ENCODE measurements at places on chromosomes 13 and 19. TPM values are rescaled to one million over a fixed set of nuclear protein-coding genes. Genes with fewer than 3 reads are reported as not detected.

DNA sequence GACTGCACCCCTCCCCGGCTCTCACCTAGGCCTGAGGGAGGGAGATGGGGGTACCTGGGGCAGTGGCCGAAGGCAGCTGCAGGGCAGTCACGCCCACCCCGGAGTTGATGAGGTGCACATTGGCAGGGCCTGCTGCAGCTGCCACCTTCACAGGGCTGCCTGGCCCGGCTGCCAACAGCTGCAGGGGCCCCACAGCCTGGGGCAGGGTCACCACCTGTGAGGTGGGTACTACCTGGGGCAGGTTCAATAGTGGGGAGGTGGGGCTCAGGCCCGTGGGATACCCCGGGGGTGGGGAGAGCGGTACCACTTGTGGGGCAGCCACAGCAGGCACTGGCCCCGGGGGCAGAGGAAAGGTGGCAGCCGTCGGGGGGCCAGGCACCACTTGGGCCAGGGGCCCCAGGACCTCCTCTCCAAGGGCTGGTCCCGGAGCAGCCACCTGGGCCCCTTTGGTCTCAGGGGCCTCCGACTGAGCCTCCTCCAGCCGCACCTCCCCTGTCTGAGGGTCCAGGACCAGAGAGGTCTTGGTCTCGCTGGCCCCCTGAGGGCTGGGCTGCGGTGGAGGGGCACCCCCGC, 2.7 kb downstream of the SIX5 start:
- DNase-seq: no peak

GRCh38 chr19:15154002-15154612, 46.7 kb downstream of the NOTCH3 start:
- no peak for DNase-seq

DNA sequence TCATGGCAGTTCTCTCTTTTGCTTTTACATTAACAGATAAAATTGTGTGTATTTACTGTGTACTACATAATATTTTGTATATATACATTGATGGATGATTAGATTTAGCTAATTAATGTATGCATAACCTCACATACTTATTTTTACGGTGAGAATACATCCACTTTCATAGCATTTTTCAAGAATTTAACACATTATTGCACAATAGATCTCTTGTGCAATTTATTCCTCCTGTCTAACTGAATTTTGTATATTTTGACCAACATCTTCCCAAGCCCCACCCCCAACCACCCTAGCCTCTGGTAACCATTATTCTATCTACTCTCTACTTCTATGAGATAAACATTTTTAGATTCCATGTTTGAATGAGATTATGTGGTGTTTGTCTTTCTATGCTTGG, 194.7 kb downstream of the RBM26 start:
- DNase-seq: no peak

DNA sequence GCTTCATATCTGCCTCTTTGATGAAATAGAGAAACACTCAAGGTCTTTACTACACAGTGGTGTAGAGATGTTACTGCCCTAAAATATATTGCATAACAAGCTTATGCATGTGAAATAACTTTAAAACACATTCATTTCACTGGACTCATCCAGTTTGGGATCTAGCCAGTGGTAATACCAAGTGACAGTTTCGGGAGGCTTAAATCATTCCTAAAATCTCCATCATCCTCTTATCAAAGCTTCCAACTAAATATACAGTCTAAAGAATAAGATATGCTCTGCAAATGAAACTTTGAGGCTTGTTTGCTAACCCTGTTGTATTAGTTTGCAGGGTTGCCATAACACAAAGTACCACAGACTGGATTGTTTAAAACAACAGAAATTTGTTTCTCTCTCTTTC, 52.8 kb downstream of the THSD1 start:
- no peak for DNase-seq

- DNase-seq: peak; percentile 50
Observed at GRCh38 chr13:19057588-19058340, 123.9 kb downstream of the TUBA3C start.

DNA sequence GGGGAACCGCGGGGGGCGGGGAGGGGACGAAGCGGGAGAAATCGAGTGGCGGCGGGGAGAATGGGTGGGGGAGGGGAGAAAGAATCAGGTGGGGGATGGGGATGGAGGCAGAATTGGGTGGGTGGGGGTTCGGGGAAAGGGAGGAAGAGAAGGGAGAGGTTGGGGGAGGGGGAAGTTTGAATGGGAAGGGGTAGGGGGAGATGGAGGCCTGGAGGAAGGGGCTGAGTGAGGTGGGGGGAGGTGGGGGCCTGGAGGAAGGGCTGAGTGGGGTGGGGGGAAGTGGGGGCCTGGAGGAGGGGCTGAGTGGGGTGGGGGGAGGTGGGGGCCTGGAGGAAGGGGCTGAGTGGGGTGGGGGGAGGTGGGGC, 403 bp upstream of the ADAMTS10 start:
- DNase-seq: no peak

DNA sequence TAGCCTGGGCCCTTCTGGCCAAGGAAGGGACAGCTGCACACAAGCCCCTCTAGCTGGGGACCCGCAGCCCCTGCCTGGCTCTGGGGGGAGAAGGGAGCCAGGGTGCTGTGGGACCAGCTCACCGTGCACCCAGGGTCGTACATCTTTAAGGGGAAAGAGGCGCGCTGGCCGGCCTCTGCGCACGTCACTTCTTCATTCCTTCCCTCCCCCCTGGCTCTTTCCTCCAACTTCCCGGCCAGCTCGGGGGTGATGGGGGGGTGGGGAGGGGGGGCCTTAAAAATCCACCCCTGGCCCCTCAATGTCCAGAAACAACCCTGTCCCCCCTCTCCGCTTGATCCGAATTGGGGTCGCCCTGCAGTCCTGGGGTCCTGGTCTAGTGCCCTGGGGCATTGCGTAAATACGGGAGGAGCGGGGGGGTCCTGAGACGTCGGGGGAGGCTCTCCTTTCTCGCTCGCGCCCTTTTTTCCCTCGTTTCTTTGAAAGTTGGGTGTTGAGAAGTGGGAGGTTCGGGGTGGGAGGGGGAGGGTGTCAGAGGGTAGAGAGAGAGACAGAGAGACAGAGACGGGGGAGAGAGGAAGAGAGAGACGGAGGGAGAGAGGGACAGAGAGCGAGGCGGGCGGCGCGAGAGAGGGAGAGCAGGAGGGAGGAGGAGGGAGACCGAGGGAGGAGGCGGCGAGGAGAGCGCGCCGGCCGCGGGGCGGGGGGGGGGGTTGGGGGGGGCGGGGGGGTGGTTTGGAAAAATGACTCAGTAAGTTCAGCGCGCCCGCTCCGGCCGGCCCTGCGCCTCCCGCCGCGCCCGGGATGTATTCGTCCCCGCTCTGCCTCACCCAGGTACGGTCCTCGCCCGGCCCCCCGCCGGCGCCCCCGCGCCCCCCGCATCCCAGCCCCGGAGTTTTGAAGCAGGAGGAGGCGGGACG, at the start of gene NFIC:
TSS of gene NFIC (plus strand) at position 748 of the 917 bp plus-strand sequence. CDS start at position 802, 54 bp downstream.
- DNase-seq: peak; percentile 96

- DNase-seq: no peak
Observed at GRCh38 chr13:67061750-67062149, 168.4 kb downstream of the PCDH9 start.

GRCh38 chr13:113726961-113727411, 32.0 kb upstream of the TMEM255B start:
- no peak for DNase-seq

GRCh38 chr19:41755328-41755913, at the start of gene CEACAM6:
TSS of gene CEACAM6 (plus strand) at chr19:41755530. CDS start at chr19:41755639, 109 bp downstream.
- no peak for DNase-seq

DNA sequence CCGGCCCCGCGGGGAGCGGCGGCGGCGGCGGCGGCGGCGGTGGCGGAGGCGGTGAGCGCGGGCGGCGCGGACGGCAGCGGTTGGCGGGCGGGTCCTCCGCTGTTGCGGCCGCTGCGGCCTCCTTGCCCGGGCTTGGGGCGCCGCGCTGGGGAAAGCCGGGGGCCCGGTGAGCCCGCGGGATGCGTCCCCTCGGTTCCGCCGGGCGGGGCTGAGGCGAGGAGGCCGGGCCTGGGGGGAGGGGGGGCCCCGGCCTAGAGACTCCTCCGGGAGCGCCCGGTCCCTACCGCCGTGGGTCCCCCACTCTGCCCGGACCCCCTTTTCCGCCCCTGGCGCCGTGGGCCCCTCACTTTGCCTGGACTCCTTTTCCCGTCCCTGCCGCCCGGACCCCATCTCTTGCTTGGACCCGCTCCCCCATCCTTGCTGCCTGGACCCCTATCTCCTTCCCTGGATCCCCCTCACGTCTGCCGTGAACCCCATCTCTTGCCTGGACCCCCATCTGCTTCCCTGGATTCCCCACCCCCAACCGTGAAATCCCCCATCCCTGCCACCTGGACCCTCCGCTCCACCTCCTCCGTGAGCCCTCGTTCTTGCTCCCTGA, 28.6 kb upstream of the NDUFS7 start:
- no peak for DNase-seq

DNA sequence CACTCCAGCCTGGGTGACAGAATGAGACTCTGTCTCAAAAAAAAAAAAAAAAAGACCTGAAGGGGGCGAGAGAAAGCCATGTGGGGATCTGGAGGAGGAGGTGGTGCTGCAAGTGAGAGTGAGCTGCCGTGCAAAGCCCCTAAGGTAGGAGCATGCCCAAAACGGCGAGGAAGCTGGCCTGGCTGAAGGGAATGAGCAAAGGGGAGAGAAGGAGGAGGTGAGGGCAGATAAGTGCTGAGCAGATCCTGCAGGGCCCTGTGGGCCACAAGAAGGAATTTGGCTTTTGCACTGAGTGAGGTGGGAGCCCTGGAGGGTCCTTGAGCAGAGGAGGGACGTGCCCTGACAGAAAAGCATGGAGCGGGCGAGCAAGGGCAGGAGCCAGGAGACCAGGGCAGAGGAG, 19.4 kb upstream of the ADGRE5 start:
- DNase-seq: no peak

DNA sequence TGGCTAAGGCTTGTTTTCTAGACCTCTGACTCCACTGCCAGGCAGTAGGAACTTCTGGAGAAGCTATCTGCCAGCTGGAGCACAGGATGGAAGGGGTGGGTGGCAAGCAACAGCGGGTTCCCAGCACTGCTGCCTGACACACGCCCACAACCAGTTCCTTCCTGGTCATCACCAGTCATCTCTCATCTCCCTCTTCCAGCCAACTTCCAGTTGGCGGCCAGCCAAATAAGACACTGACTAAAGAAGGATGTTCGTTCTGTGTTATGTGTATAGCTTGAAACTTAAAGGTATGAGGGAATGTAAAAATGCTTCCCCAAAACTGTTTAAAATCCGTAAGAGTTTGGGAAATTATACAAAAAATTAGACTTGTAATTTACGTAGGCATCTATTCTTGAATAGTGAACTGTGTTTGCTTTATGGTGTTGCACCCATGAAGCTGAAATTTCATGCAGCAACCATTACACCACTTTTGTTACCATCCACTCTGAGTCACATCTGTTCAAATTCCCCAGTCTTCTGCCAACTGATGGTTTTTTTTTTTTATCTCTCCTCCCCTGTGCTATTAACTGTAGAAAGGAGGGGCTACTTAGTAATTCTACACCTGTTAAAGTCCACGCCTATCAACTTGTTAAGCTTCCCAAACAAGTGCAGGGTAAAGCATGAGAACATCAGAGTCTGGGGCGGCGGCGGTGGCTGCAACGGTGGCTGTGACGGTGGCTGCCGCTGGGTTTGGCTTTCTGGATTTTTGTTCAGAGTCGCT, 86.2 kb upstream of the FRY start:
- no peak for DNase-seq

DNA sequence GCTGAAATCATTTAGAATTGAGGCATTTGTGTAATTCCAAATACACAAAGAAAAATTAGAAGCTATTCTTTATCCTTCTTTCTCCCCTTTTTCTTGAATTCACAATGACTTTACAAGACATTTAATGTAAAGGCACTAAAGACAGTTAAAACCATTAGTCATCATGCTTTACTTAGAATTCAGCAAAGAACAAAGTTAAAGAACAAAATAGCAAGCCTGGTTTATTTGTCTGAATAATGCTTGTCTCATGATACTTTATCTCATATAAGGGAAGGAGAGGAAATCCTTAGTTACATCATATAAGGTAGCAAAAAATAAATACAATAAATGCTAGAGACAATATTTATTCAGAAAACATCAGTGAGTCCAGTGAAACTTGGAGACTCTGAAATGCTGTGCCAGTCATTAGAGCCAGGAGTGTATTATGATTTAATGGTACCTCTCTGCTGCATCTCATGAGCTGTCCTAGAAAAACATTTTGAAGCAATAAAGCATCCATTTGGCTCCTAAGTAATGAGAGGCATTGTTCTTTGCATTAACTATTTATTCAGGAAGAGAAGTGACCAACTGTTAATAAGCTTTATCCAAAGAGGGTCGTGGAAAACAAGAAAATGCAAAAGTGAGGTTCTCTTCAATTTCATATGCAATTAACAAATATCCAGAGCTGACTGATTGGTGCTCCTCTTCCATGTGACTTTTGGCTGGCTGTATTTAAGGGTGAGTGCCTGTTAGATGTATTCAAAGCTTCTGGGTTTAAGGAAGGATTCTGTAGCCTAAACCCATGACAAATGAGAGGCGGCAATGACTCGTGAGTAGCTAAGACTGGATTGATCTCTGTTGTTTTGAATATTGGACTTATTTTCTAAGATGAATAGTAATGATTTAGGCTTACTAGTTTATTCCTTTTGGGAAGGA, 105.0 kb downstream of the DGKH start:
- no peak for DNase-seq

DNA sequence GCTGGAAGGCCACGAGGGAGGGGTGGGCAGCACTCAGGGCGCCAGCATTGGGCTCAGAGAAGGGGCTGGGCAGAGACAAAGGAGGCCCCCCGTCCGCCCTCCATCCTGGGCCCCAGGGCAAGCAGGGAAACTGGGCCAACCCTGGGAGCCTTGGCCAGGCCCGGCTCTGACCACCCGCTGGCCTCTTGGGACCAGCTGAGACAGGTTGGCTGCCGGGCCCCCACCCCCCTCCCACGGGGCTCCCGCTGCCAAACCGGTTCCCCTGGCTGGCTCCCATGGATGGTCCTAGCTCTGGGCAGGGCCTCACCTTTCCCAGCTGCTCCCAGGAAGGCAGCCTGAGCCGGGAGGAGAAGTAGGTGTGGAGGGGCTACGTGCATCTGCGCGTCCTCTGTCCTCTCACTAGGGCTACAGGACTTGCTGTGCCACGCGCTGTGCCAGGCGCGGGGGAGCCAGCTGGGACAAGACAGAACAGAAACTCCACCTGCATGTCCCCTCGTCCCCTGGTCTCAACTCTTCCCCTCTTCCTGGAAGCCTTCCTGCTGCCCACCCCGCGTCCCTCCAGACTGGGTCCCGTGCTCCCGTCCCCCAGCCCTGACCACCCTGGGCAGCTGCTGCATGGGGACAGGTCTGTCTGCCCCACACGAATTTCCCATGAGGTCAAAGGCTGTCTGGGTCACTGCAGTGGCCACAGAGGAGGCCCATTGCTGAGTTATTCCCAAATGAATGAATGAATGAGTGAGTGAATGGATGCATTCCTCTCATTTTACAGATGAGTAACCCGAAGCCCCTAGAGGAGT, 29.1 kb upstream of the NCCRP1 start:
- DNase-seq: no peak

DNA sequence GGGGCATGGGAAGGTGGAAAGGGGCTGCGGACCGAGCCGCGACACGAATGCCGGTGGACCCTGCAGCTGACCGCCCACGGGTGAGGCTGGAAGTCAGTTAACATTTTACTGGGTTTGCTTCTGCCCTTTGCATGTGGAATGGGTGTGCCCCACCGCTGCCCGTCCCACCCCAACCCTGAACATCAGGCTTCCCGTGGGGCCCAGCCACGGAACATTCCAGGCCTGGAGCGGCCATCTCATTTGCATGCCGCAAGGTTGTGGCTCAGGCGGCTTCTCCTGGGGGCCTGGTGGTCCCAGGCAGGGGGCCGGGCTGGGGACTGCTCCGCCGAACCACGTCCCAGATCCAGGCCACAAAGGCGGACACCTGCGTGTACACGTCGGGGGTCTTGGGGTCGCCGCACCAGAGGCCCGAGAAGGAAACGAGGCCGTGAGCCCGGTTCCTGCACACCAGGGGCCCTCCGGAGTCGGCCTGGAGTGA, 9.3 kb downstream of the FSTL3 start:
- DNase-seq: no peak

PTH2 gene
- not detected for total RNA-seq

SYNGR4 gene
- total RNA-seq: not detected

NEK3 gene
- total RNA-seq: 8.6 TPM

ZNF345 gene
- total RNA-seq: 4.1 TPM
